ENCODE measurements at places on chromosomes 11 and 22.

DNA sequence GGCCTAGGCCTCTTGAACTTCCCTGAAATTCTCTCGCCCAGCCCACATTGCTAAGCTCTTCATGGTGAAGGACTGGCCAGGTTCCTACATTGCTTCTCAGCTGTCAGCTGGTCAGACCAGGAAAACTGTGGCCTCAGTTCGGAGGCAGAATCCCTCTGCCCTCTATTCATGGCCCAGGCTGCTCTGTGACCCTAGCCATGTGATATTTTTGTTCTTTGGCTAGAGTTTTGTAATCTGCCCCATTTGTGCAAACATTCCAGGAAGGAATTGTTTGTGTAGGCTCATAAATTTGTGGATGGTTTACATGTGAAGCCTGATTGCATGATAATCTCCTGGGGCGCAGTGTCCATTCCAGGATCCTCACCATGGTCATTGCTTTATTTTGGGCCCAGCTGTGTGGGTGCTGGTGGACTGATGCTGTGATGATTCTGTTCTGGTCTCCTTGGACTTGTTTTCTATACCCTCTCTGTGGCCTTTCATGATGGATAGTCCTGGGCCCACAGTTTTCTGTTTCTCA lies 149.1 kb upstream of the E2F8 start:
- DNase-seq, result no peak

DNA sequence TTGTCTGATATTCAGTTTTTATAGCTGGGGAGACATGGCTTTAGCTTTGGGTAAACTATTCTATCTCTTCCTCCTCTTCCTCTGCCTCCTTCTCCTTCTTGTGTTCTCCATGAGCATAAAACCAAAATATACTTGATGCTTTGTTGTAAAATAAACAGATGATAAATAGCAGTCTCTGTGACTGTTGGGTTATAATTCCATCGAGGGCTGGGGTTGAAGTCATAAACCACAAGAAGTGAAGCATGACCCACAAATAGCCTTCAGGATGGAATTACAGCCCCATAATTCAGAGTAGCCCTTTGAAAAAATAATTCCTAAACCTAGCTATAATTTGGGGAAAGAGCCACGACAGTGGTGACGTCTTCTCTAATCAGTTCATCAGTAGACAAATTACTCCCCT lies 177.7 kb downstream of the SNX19 start:
- no peak for DNase-seq

DNA sequence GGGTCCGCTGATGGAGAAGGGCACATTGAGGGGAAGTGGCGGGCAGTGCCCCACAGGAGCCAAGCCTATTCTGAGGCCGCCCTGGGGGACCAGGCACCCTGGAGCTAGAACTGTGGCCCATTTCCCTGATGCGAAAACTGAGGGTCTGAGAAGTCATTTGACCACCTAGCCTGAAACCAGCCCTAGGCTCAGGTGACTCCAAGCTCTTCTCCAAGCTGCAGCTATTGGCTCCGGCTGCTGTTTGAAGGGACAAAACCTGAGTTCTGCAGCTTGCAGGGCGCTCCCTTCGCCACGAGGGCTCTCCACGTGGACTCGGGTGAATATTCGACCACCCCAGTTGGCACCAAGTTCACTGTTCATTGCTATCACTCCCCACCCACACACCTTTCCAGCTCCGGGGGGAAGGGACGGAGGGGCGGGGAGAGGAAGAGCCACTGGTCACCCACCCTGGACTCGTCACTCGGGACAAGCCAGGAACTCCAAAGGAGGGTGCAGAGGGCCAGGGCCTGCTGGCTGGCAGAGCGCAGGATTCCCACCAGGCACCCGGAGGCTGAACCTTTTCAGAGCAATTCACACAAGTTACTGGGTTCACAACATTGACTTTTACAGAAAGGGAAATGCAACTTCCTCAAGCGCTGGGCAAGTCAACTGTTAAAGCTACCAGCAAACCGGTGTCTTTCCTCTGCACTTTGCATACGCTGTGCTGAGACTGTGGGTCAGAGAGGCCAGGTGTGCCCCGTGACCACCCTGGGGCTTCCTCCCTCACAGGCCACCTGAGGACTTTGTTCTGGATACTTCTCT lies 1.1 kb upstream of the RAC2 start:
- no peak for DNase-seq

DNA sequence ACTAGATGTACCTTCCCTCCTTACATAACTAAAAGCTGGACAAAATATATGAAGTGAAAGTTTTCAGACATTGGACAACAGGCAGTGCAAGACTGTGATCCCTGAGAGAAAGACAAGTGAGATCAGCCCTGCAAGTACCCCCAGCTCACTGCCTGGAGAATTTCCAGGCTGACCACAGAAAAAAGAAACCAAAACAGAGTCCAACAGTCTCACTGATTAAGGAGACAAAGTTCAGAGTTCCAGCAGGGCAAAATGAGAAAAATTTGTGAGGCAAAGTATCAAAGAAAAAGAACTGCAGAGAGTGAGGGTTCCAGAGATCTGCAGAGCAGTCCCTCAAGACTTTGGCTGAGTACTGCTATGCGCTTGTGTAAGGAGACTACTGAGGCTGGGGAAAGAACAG lies 47.3 kb upstream of the TMEM45B start:
- DNase-seq, result no peak

GRCh38 chr11:120959189-120959588 lies 64.7 kb upstream of the TBCEL start:
- DNase-seq, result no peak

GRCh38 chr11:130168105-130168504 lies 8.5 kb downstream of the ST14 start:
- DNase-seq, result no peak

- DNase-seq, result no peak
Measured at GRCh38 chr11:17876827-17877226, 136.0 kb downstream of the SERGEF start.

DNA sequence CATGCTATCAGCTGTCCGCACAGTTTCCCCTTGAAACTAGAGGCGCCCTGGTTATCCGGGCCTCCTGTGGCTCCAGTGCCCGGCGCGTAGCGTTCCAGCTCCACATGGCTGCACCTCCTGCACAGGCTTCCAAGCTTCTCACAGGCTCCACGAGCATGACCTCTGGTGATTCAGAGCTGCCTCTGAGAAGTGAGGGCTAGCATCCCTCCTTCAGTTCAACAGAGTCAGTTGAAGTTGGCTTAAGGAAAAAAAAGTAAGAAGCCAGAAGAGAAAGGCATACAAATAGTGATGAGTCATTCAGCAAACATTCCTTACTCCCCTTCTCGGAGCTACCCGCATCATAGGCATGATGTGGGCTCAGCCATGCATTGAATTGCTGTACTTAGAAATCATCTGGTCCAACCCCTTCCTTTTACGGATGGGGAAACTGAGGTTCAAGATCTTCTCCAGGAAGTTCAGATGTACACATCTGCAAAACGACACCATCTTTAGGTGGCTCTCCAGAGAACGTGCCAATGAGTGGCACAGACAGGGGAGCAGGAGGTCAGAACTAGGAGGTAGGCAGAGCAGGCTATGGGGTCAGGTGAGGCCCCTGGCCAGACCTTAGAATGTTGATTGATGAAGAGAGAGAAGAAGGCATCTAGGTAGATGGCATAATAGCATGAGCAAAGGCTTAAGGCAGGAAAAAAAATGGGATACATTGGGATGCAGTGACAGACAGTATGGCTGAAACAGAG lies 216.3 kb upstream of the TBCEL start:
- no peak for DNase-seq

- no peak for DNase-seq
Measured at GRCh38 chr11:44005063-44005701, 42.6 kb upstream of the ACCSL start.

DNA sequence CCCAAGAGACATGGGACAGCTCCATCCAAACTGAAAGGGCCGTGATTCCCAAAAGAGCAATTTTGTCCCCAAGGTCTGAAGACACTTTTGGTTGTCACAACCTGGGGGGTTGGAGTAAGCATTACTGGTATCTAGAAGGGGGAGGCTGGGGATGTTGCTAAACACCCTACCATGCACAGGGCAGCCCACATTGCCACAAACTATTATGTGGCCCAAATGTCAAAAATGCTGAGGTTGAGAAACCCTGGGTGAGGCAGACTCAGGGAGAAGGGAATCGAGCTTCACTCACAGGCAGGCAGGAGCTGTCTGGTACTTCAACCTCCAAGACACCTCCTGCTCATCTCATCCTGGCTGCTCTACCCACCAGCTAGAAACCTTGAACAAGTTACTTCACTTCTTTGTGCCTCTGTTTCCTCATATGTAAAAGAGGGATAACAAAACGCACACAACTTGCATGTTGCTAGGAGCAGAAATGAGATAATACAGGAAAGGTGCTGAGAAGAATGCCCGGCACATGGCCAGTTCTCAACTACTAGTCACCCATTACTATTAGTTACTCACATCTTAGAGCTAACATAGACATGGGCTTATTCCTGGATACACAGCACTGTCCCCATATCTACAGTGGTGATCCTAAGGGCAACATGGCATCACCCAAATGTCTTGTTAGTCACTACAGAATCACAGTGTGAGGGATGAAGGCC lies 8.8 kb downstream of the SERPIND1 start:
- DNase-seq, result no peak

DNA sequence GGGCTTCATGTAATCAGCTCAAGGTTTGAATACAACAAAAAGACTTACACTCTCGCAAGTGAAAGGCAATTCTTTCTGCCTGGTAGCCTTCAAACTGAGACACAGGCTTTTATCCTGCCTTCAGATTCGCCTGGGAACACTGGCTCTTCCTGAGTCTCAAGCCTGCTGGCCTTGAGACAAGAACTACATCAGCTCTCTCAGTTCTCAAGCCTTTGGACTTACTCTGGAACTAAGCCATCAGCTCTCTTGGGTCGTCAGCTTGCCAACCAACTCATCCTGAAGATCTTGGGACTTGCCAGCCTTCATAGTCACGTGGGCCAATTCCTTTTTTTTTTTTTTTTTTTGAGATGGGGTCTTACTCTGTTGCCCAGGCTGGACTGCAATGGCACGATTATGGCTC lies 35.7 kb upstream of the LRRC10B start:
- no peak for DNase-seq

DNA sequence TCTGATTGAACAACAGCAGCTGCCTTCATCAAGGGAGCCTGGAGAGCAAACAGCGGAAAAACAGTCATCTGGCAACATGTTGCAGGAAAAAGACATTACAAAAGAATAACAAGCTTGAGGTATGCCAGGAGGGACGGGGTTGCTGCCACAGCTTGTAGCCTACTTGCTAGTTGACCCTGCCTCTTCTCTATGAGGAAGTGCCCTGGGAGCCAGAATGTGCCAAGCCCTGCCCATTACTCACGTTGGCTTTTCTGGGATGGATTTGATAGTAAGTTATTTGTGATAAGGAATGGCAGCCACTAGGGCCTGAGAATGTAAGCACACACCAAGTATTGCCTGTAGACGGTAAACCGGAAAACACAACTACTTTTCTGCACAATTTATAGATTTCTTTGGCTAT lies 113.5 kb upstream of the KIRREL3 start:
- no peak for DNase-seq

DNA sequence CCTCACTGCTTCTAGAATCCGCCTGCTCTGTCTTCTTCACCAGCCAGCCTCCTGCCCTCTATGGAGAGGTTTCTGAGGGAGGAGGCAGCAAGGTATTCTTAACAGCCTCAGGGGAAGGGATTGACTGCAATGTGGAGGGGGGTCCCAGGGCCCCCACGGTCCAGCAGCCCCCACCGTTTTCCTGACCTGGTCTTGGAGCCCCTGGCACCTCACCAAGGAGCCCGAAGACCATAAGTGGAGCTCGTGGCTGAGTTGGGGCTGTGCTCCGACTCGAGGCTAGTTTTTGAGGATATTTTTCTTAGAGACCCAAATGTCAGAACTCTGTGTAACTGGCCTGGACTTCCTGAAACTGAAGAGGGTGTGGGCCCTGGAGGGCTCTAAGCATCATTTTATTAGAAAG lies 590.0 kb downstream of the BRD1 start:
- DNase-seq, result no peak

GRCh38 chr22:48491451-48491941 lies 1336.2 kb downstream of the BRD1 start:
- no peak for DNase-seq

DNA sequence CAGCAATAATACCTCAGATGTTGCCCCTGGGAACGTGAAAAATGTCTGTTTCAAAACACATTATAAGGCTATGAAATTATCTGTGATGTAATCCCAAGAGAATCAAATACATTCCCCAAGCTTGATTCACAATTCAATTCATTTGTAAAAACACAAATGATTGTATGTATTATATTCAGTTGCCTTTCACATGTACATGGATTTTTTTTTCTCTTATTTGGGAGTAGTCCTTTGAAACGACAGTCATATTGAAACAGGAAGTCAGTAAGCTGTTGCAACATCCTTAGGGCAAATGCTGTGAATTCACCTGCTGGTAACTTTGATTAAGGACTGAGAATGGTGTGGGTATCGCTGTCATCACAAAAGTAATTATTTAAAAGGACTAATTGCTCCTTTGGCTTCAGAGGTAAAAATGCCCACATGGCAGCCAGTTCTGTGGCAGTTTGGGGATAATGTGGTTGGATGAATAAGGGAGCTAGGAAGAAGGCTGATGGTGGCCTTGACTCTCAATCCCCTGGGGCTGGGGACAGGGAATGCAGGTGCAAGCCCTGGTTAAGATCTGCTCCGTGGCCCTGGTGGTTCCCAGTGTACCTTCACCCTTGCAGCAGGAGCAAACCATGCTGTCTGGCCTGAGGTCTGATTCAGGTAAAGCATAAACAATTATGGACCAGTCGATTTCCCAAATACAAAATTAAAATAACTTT lies 13.2 kb downstream of the EHF start:
- no peak for DNase-seq

DNA sequence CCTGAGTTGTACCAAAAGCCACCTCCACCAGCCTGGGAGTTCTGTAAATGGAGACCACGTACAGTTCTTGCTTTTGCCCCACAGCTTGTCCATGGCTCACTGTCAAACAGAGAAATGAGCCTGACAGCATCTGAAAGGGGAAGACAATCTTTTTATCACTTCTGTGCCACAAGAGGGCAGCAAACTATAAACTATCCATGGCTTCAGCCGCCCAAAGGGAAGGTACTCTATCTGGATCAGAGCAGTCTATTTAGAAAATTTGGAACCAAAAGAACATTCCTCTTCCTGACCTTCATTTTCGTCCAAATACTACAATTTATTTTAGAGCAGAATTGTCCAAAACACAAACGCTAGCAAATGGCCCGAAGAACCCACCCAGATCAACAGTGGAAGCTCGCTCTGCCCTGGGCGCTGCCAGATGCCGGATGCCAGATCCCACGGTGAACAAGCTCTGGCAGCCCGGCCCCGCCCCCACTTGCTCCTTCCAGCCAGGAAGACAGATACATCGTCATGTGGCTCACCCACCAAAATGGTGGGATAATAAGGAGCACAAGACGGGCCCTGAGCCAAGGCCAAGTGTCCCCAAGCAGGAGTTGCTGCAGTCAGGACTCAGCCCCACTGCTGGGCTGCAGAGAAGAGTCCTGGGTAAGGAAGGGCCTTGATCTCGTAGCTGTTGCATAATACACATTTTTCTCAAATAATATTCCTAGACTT lies 23.9 kb upstream of the SCGB1A1 start:
- peak; percentile 74 for DNase-seq

- DNase-seq, result no peak
Measured at GRCh38 chr11:12216041-12216451, 105.7 kb downstream of the MICAL2 start.

- DNase-seq, result no peak
Measured at GRCh38 chr11:5809122-5809519, 397 bp downstream of the OR52N2 start.

All from HEK293T (cell line).